Chondrocyte (in vitro differentiated cells): ENCODE measurements at places on chromosomes 12 and 14. TPM values are rescaled to one million over a fixed set of nuclear protein-coding genes. Genes with fewer than 3 reads are reported as not detected.
A peak's percentile ranks its signal among the peaks of the same experiment; 100 is the strongest.

DNA sequence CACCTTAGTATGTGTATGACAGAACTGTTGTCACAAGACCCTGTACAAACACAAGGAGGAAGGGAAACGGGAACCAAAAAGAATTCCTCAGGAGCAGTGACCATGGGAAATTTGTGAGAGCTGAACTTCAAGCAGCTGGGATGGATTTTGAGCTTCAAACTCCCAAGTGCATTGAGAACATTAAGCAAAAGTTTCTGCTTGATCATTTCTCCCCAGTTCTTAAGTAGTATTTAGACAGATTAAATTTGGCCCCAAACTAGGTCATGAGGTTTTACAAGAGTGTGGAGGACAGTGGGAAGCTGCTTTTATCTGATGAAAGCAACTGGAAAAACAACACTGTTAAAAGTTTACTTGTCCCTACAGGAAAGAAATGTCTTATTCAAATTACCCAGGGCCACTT, 206.0 kb upstream of the DCN start:
- H3K36me3 ChIP-seq = peaks cover 7% of the 10 kb centered on the region
- peaks cover 10% of the 10 kb centered on the region for H3K4me1 ChIP-seq
- DNase-seq = no peak
- H3K27me3 ChIP-seq = no peaks in the 10 kb centered on the region

- peaks cover 65% of the 10 kb centered on the region for H3K4me1 ChIP-seq
- no peak for DNase-seq
- H3K27ac ChIP-seq = peak overlapping the region; percentile 58
- no peaks in the 10 kb centered on the region for H3K27me3 ChIP-seq
- H3K4me3 ChIP-seq = no peak overlapping the region
Measured at GRCh38 chr12:2083008-2083407, 30.2 kb downstream of the CACNA1C start.

GRCh38 chr14:96582995-96583394, 80.8 kb downstream of the PAPOLA start:
- H3K27ac ChIP-seq = no peak overlapping the region
- no peaks in the 10 kb centered on the region for H3K36me3 ChIP-seq
- DNase-seq = no peak
- no peak overlapping the region for H3K4me3 ChIP-seq
- peaks cover 6% of the 10 kb centered on the region for H3K4me1 ChIP-seq

- H3K36me3 ChIP-seq = no peaks in the 10 kb centered on the region
- no peak for DNase-seq
- H3K4me1 ChIP-seq = no peaks in the 10 kb centered on the region
Measured at GRCh38 chr12:41683023-41683422, 461.7 kb downstream of the GXYLT1 start.

The KRT2 gene
- total RNA-seq = not detected in 3 replicates
